Smooth muscle cell of bladder (primary cell): ENCODE measurements at places on chromosomes 5 and 9. TPM values are rescaled to one million over a fixed set of nuclear protein-coding genes. Genes with fewer than 3 reads are reported as not detected.

Gene SPAAR
- total RNA-seq = 0.18 TPM in 1 of 2 replicates, not detected in the other

Gene CRHBP
- 1.3 and 2.1 TPM in 2 replicates for total RNA-seq

Gene OR1J1
- not detected in 2 replicates for total RNA-seq

Gene SECISBP2
- 24.0 and 24.7 TPM in 2 replicates for total RNA-seq

Gene LURAP1L
- total RNA-seq = 71.4 and 73.5 TPM in 2 replicates

Gene AGTPBP1
- 16.0 and 20.1 TPM in 2 replicates for total RNA-seq

Gene EXOC3
- total RNA-seq = 41.7 and 59.0 TPM in 2 replicates

Gene PCDHGA8
- total RNA-seq = 3.0 and 3.3 TPM in 2 replicates

Gene CDX1
- total RNA-seq = under 0.01 and 0.09 TPM in 2 replicates

Gene WDR38
- not detected in 2 replicates for total RNA-seq
